ENCODE measurements at places on chromosomes 13 and 19.

DNA sequence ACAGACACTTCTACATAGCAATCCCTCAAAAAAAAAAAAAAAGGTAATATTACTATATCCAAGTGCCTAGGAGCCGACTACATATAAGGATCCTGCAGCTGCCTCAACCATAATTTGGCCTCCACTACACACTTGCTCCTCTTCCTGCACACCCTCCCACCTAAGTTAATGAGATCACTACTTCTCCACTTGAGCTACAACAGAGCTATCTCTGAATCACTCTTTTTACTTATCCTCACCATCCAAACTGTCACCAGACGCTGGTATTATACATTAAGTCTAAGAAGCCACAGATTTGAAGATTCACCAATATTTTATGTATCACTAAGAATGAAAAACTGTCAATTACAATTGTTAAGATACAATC lies 8.3 kb downstream of the OBI1 start:
- DNase-seq: no peak

DNA sequence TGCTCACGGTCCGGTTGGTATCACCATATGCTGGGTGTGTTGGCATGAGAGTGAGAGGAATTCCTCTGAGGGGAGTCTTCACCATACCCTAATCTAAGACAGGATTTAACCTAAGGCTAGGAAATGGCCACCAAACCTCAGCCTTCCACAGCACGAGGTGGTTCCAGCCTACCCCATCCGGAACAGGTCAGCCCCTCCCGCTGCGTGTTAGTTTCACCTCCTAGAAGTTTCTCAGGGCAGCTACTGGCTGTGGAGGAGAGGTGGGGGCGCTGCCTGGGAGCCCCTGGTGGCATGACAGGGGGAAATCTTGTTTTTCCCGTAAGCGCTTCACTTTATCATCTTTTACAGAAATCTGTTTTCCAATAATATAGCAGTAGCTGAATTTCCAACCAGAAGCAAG lies 55.1 kb downstream of the RGCC start:
- no peak for DNase-seq

DNA sequence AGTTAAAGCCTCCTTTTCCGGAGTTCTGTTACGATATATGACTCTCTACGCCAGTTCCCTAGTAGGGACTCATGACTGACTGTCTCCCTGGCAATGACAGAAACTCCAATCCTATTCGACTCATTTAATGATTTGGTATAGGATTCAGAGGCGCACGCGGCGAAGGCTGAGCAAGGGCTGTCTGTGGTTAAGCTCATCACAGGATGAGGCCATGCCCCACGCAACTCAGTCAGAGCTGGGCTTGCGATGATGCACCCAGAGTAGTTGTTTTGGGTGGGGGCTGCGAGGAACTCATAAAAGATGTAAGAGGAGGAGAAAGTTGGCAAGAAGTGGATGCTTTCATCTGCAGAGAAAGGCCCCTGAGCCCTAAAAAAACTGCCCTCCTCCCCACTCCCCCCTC lies 468 bp upstream of the SERTM1 start:
- DNase-seq: no peak

DNA sequence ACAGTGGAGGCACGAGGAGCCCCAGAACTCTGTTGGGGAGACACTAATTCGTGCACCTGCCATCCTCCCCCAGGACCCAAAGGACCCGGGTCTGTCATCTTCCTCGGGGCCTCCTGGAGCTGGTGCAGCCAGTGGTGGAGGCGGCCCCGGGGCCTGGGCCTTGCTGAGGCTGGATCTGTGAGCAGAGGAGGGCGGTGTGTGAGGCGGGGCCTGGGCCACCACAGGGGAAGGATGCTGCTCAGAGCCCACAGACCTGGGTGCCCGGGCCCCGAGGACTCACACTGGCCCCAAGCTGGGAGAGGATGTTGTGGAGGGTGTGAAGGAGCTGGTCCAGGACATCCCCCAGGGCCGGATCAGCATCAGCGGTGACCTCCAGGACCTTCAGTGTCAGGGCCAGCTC lies 8.3 kb downstream of the IFNL3 start:
- DNase-seq: no peak

- no peak for DNase-seq
Observed at GRCh38 chr19:18704971-18705370, 21.5 kb downstream of the CRTC1 start.

- DNase-seq: no peak
Observed at GRCh38 chr13:49922301-49922700, 13.8 kb downstream of the SPRYD7 start.

DNA sequence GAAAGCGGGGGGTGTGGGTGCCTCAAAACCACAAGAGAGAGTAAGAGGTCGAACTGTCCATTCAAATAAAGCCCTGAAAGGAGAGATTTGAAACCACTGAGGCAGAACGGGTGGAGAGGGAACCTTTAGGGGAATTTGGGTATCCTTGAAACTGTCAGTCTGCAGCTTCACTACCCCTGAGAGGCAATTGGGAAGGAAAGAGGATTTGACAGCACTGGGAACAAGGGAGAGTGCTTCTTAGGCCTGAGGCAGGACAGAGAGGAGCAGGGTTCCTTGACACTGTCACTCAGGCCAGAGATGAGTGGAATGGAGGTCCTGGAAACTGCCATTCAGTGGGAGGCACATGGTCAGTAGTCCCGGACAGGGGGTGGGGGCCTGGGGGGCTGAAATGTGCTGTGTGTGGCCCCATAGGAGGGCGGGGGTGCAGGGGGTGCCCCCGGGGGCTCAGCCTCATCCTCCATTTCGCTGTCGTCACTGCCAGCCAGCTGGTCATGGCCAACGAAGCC lies 5.0 kb downstream of the GFY start:
- no peak for DNase-seq

DNA sequence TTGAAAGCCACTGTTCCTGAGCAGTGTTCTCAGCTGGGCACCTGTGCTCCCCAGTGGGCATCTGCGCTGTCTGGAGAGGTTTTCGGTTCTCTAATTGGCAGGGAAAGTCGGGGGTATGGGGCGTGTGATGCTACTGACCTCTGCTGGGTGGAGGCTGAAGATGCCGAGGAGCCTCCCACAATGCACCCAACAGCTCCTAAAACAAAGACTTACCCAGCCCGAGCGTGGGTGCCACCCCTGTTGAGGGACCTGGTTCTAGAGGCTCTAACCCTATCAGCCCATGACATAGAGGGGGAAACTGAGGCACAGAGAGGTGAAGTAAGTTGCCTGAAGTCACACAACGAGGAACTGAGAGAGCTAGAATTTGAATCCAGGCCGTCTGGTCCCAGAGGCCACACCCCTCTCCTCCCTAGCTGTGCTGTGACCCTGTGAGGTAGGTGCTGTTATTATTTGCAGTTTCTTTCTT lies 2.3 kb downstream of the SPACA4 start:
- DNase-seq: no peak

GRCh38 chr19:806815-807421 lies 9.7 kb downstream of the PTBP1 start:
- no peak for DNase-seq

DNA sequence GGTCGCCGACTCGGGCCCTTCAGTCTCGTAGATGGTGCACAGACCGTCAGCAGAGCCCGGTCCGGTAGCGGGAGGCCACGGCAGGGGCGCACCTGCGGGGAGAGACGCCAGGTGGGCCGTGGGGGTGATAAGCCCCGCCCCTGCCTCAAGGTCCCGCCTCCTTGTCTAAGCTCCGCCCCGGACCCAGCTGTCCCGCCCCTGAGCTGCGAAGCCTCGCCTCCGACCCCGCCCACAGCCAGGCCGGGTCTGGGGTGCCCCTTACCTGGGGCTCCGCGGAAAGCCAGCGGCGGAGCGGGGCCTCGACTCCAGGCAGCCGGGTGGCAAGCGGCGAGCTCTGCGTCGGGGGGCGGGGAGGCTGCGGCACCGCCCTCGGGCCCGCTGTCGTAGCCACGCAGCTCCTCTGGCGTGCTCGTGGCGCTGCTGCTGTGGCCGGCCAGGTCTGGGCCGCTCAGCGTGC lies 4.7 kb downstream of the PRR36 start:
- peak; percentile 45 for DNase-seq

DNA sequence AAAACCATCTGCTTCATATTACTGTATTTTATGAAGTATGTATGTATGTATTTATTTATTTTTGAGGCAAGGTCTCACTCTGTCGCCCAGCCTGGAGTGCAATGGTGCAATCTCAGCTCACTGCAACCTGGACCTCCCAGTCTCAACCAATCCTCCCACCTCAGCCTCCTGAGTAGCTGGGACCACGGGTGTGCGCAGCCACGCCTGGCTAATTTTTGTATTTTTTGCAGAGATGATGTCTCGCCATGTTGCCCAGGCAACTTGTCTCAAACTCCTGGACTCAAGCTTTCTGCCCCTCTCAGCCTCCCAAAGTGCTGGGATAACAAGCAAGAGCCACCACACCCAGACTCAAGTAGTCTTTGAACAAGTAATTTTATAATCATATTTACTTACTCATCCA lies 5.5 kb downstream of the KATNAL1 start:
- no peak for DNase-seq

- no peak for DNase-seq
Observed at GRCh38 chr19:5369962-5370367, 29.4 kb upstream of the PTPRS start.

DNA sequence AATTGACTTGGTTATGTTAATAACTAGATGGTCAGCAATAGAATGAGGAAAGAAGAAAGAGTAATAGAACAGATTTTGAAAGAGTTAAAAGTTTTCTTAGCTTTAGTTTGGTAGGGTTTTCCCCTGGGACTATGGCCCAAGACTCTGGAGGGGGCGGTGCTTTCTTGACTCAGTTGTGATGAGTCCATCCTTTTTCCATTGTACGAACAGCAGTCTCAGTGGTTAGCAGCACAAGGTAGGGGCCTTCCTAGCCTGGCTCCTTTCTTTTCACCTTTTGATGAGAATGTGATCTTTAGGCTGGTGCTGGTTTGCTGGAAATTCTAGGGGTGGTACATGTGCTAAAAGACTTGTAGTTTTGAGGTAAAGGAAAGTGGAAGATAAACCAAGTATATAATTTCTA lies 38.8 kb downstream of the ZNF506 start:
- DNase-seq: no peak

DNA sequence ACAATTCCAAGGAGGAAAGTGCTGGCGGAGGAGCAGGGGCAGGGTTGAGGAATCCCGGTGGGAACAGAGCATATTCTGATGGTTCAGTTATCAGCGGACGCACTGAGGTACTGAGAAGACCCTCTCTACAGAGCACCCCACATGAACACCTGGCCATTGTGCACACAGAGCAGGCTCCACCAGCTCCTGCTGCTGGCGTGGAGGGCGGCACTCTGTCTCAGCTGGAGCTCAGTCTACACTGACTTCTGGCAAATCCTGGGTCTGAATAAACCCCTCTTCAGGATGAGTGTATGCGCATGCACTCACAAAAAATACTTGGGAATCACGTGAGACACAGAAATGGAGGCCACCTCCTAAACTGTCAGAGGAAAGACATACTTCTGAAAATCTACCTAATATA lies 114.4 kb upstream of the IRS2 start:
- DNase-seq: no peak

- DNase-seq: peak; percentile 6
Observed at GRCh38 chr13:65497265-65497664, 1732.9 kb downstream of the PCDH9 start.

DNA sequence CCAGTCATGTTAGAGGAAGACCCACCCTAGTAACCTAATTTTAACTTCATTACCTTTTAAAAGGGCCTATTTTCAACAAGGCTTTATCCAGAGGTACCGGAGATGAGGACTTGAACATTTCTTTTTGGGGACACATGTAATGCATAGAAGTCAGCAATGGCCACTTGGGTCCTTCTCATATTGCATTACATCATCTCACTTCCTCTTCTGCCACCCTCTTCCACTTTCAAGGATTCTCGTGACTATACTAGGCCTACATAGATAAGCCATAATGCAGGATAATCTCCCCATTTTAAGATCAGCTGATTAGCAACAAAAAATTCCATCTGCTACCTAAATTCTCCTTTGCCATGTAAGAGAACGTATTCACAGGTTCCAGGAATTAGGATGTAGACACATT lies 557.2 kb downstream of the KCTD12 start:
- DNase-seq: no peak

GRCh38 chr13:83184819-83185218 lies 697.5 kb downstream of the SLITRK1 start:
- DNase-seq: no peak
